ENCODE measurements at places on chromosomes 1 and 21.
A peak's percentile ranks its signal among the peaks of the same experiment; 100 is the strongest.

GRCh38 chr1:119565131-119565772 lies 58.2 kb downstream of the HSD3B1 start:
- DNase-seq: no peak

DNA sequence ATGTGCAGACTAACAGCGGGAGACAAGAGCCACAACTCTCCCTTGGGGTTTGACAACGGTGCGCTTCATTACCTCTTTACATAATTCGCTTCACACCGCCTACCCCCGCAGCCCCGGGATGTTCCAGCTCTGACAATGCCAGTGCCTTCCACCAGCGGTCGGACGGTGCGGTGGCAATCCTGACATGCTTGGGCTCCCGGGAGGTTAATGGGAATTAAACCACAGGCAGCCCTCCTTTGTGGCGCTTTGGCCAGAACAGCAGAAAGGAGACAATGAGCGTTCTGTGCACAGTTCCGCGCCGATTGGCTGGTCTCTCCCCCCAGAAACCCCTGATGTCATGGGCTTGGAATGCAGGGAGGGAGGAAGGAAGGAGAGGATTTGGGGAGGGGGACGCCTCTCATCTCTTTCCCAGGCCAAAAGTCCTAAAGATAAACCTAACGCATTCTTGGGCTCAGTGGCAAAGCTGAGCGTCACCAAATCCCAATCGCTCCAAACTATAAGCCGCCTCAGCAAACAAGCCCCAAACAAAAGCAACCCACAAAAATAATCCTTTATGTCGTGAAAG lies 1.3 kb downstream of the CNN3 start:
- peak; percentile 21 for DNase-seq

DNA sequence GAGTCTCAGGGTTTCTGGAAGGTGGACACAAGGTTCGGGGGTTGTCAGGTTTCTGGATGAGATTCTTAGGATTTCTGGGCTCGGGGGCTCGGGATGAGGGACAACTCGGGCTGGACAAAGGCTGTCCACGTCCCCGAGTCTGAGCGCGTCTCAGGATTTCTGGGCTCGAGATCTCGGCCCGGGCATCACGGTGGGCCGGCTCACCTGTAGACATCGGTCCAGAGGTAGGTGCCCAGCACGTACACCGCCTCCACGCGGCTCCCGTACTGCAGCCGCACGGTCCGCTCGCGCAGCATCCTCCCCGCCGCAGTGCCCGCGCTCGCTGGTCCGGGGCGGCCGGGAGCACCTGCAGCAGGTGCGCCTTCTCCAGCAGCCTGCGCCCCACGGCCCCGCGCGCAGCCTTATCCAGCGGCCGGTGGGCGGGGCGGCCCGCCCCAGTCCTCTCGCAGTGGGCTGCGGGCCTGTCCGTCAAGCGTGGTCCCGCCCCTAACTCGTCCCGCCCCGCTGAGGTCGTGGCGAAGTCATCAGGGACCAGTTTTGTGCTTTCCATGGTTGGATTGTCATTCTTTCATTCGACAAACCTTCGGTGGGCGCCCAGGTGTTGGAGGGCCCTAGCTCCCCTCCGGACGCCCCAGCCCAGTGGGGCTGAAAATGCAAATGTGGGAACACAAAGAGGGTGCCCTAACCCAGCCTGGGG lies at the start of gene PADI2:
PADI2 (minus strand) TSS at position 376 of the 697 bp plus-strand sequence; CDS start at position 296, 80 bp downstream.
- peak; percentile 71 for DNase-seq

DNA sequence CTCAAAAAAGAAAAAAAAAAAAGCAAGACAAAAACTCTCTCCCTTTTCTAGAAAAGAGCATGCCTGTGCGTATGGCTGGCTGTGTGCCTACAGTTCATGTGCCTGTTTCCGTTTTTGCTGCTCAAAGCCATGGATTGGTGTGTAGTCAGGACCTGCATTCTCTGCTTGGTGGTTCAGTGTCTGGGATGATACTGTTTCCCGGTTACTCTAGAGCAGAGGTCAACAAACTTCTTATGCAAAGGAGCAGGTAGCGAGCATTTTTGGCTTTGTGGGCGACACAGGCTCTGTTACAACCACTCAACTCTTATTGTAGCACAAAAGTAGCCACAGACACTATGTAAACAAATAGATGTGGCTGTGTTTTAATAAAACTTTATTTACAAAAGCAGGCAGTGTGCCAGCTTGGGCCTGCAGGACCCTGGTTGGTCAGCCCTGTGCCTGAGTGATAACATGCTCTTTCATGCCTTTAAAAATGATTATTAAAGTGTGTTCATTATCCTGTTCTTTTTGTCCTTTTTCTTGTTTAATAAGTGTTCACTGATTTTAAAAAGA lies 524.2 kb downstream of the KIF26B start:
- DNase-seq: no peak

GRCh38 chr21:28224191-28224726 lies 768.4 kb downstream of the LTN1 start:
- no peak for DNase-seq

DNA sequence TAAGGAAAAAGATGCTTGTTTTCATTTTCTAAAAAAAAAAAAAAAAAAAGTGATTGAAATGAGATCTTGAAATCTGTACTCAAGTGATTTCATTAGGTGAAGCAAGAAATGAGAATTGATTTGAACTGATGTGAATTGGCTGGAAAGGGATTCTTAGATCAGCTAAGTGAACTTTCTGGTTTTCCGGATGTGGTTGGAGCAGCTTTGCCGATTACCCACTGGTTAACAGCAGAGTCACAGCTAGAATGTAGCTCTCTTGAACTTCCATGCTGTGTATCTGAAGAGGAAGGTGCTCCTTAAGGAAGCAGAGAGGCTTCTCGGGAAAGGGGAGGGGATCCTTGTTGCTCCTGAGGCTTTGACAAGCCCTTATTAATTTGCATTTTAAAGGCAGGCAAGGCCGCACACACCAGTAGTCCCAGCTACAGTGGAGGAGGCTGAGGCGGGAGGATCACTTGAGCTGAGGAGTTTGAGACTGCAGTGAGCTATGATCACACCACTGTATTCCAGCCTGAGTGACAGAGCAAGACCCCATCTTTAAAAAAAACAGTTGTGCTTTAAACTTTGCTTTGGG lies 28.7 kb upstream of the PWP2 start:
- DNase-seq: no peak

DNA sequence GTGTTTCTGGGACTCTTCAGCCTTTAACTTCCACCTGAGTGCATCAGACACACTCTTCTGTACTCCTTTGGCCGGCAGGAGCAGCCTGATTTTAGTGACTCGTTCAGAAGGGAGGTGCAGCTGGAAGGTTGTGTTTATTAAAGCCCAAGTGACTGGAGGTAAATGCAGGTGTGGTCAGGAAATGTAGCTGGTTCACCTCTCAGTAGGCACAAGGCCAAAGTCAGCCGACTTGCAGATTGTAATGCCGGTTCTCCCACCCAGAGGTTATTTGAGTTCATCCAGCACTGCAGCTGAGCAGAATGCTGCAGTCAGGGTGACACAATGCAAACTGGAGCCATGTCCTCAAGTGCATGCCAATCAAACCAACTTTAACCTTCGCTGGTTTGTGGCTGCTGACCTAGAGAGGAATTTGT lies 91.5 kb downstream of the SPATA46 start:
- peak; percentile 57 for DNase-seq

DNA sequence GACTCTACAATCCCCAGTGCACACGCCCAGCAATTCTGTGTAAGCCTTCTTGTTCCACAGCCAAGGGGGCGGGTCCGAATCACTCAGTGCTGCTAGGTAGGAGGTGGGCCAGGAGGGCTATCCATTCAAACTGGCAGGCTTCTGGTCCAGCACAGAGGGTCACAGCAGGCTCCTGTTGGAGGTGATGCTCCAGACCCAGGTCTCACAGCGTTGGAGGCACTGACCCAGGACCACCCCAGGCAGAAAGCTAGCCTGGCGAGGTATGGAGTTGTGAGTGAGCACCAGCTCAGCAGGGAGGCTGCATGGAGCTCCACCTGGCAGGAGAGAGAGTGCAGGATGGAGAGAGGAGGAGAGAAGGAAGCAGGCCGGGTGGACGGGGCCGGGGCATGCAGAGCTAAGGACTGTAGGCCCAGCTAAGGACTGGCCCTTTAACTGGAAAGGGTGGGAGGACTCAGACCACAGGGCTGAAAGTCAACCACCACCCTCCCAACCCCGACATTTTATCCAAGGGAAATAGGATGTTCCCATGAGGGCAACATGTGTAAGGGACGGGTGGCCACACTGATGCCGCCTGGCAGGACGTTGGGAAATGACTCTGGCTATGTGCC lies 38.7 kb downstream of the GPR161 start:
- no peak for DNase-seq

DNA sequence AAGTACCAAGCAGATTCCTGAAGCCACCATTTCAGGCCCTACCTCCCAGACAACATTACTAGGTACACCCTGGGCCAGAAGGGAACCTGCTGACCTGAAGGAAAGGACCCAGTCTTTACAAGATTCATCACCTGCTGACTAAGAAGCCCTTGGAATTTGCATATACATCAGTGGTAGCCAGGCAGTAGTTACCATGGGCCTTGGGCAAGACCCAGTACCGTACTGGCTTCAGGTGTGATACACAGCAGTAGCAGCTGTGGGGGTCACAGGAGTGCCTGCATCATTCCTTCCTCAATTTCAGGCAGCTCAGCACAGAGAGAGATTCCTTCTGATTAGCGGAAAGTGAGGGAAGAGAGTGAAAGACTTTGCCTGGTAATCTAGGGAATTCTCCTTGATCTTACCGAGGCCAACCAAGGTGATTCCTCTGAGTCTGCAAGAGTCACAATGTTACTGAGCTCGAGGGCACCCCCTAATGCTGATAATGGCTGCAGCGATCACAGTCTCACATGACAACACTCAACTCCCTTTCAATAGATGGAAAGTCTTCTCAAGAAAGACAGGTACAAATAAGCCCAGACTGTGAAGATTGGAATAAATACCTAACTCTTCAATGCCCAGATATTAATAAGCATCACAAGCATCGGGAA lies 22.0 kb upstream of the UHMK1 start:
- DNase-seq: no peak

GRCh38 chr1:168504064-168504837 lies 39.5 kb downstream of the XCL2 start:
- no peak for DNase-seq

- DNase-seq: no peak
These were observed 12.3 kb downstream of the RYR2 start for GRCh38 chr1:237054313-237054712.

- no peak for DNase-seq
These were observed 23.4 kb downstream of the KCNQ4 start for GRCh38 chr1:40806731-40807695.

DNA sequence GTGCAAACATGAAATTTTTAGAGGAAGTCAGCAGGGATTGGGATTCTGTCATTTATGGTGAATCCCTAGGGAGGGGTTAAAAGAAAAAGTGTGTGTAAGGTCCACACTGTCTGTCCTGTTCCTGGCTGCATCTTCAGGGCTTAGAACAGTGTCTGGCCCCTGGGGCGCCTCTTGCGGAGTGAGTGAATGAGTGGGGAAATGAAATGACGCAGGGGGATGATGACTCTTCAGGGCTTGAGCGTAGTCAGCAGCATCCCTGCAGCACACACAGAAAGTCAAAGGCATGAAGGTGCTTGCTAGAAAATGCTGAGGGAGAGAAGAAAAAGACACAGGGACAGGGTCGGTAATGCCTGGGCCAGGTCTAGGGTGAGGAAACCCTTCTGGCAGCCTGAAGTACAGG lies 57.8 kb downstream of the PGBD5 start:
- DNase-seq: no peak

- no peak for DNase-seq
These were observed 20.9 kb downstream of the ZBTB40 start for GRCh38 chr1:22472596-22472995.

DNA sequence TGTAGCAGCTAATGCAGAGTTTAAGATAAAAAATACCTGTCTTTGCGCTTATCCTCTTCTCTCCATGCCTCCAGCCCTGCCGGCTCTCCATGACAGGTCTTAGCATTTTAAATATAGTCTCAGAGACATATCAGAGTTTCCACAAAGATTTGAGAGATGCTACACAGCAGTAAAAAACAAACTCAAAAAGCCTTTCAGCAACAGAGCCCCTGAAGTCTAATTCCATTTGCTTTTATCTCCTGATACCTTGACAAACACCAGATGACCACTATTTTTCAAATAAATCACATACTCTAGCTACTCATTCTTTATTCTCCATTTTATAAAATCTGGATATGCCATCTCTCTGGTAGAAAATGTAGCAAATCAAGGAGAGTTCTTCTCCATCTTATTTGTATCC lies 79.5 kb upstream of the LRRC53 start:
- no peak for DNase-seq

DNA sequence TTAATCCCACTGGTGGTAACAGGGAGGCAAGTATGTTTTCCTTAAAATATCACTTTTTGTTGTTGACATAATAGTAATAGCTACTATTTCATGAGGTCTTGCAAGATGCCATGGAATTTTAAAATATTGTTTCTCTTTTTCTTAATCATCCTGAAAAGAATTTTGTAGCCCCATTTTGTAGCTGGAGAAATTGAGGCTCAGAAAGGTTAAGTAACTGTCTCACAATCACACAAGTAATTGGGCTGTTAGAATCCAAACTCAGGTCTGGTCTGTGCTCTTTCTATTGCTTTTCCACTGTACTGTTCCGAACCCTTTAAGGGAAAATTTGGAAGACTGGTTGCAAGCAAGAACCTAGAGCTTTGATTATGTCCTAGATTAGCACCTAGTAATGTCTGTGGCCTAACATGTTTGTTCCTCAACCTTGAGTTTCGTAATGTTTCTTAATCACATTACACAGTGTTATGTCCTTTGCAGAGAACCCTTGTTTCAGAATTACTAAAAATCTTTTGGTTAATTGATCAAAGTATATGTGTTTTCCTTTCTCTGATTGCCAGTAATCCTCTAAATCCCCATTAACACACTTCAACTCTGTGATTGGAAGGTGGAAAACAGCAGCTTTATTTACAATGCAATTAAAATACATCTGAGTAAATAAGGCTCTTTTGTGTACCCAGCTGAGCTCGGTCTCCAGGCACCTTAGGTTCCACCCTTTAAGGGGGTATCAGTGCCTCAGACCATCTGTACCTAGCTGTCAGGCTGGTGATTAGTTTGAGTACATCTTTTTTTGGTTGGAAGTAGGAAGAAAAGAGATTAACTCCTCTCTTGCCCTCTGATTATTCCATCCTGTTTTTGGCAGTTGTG lies 10.4 kb downstream of the LRRC42 start:
- peak; percentile 36 for DNase-seq

DNA sequence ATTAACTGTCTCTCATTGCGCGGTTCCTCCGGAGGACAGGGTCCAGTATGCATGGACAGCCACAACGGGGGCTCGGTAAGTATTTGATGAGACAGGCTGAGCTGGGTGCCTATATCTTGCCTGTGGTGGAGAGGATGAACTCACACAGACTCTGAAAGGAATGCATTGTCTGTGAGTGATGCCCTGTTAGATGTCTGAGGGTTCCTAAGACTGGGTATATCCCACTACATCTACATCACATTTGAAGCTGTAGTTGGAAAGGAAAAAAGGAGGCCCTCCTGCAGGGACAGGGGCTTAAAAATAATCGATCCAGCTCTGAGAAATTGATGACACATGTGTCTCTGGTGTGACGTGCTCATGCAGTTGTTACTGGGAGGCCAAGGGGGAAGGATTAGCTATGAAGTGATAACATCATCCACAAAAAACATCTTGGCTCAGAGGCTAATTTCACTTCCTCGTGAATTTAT lies 1.9 kb downstream of the ADARB1 start:
- DNase-seq: no peak

GRCh38 chr1:168161459-168161858 lies 17.3 kb upstream of the TIPRL start:
- no peak for DNase-seq

- DNase-seq: no peak
These were observed 17.3 kb downstream of the SLC45A1 start for GRCh38 chr1:8335246-8335645.

GRCh38 chr1:79128722-79129121 lies 122.2 kb upstream of the ADGRL4 start:
- no peak for DNase-seq

GRCh38 chr1:75293270-75293669 lies 159.1 kb downstream of the LHX8 start:
- no peak for DNase-seq
